ENCODE measurements at places on chromosomes 3 and 15.

GRCh38 chr3:110423276-110423675 is 648.3 kb upstream of the NECTIN3 start:
- DNase-seq: no peak

- DNase-seq: peak; percentile 88
Observed at GRCh38 chr3:194333212-194333980, 17.7 kb downstream of the CPN2 start.

DNA sequence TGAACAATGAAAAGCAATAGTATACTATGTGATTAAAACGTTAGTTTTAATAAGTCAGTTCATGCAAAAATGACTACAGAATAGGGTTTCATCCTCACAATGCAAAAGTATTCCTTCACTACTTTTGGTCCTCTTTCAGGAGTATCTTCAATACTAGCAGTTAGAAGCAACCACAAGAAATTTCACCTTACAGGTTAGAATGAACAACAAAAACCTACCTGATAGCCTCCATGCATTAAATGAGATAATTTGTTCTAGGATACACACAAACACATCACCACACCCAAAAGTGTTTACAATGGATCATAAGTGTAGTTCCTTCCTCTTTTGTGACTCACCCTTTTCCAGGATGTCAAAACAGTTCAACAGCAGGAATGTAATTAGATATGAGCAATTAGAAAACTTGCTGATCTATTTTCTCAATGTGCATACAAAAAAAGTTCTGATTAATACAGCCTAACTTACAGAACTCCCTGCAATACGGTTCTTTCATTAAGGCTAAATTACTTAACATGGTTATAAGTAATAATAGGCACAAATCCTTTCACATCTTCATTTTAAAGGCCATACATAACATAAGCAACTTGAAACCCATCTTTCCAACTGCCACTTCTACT is 21.6 kb downstream of the UACA start:
- no peak for DNase-seq

DNA sequence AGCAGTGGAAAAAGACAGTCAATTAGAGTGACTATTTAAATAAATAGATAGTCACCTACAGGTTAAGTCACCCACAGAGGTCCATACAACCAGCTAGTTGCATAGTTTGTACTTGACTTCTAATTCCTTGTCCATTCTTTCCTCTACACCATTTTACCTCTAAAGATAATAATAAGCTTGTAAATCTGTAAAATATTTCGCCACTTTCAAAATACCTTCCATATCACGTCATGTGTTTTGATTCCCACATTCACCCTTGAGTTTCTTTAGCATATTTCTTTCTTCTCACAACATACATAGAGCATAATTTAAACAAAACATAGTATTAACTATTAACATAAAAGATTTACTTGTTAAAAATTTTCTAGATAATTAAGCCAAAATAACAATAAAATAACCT is 689.6 kb downstream of the MECOM start:
- DNase-seq: no peak

GRCh38 chr3:158430968-158431367 is 140.0 kb upstream of the MLF1 start:
- DNase-seq: no peak

- no peak for DNase-seq
Observed at GRCh38 chr15:60138397-60138968, 134.4 kb downstream of the FOXB1 start.

- no peak for DNase-seq
Observed at GRCh38 chr3:23671851-23672589, 133.7 kb upstream of the UBE2E1 start.

DNA sequence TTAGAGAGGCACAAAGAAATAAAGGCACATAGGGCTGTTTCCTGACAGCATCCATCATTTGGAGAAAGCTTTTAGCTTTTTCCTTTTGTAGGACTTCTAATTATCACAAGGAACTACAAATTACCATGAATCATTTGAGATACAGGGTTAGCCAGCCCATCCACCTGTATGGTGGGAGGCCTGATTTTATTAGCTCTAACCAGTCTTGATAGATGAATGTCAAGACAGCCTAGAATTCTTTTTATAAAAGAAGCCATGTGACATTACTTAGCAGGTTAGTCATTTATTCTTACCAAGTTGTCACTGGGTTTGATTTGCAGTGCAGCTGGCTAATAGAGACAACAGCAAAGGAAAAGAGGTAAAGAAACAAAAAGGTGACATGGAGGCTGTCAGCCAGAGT is 618.1 kb downstream of the ZNF385D start:
- DNase-seq: no peak

- DNase-seq: no peak
Observed at GRCh38 chr3:12401208-12401607, 83.1 kb upstream of the TSEN2 start.

DNA sequence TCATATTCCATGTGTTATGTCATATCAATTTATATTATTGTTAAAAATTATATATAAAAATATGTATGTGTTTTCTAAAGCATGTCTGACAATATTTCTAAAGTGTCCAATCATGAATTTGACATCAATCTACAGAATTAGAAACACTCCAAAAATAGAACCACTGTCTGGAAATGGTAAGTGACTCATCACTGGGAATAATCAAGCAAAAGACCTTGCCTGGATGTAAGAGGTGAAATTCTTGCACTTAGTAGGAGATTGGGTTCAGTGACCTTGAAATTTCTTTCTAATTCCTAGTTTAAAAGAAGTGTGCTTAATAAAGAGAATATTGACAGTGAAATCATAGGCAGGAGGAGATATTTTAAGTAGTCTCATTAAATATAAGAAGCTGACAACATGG is 188.8 kb downstream of the ZNF385D start:
- DNase-seq: no peak

DNA sequence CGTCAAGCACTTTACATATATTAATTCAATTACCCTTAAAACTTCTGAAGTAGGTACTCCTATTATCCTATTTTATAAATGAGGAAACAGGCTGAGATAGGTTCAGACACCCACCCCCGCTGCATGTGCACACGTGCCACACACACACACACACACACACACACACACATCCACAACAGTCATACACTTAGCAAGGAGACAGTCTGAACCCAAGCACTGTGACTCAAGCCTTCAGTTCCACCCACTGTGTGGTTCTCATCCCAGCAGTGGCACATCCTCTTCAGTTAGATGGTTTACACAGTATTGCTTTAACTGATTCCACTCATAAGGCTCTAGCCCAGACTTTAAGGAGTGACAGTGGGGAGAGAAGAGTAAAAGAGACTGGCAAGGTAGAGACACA is 91.1 kb upstream of the FGF7 start:
- DNase-seq: no peak

GRCh38 chr3:112744825-112745566 is 101.7 kb downstream of the CD200R1L start:
- no peak for DNase-seq

- no peak for DNase-seq
Observed at GRCh38 chr3:165635791-165636683, 201.2 kb downstream of the BCHE start.

DNA sequence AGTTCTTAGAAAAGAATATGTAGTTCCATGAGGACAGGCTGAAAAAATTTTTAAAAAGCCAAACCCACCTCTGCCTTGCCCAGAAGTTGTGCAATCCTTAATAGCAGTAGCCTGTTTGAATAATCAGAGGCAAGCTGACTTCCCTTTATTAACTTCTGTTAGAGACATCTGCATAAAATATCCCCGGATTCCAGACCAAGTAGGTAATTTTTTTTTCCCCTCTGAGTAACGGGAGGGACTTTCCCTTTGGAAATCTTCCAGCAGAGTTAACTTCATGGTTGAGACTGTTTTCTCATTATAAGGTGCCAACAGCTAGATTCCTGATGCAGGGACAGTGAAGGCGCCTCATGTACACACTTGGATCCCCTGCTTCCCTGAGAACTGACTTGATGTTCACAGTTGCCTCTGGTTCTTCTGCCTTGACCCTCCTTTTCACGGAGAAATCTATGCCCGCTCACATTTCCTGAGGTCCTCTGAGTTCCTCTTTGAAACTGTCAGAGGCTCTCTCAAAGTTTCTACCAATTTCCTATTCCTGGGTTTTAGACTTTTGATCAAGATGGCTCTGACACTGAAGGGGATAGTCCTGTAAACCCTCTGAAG is 227.6 kb upstream of the BHLHE40 start:
- no peak for DNase-seq

DNA sequence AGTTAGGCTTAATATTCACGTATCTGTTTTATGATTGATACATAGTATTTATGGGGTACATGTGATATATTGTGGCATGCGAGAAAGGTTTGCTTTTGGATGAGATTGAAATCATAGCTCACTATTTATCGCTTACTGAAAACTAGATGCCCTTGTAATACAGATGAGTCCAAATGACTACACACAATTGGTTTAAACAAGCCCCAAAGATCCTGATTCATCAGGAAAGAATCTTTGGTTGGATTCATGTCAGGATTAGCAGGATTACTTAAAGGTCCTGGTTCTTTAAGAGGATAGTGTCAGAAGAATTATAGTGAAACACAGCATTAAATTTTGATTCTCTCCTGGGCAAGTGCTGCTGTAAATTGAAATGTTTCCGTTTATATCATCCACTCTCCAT is 18.6 kb upstream of the AADAC start:
- DNase-seq: no peak

- DNase-seq: no peak
Observed at GRCh38 chr3:108486941-108487340, 23.5 kb downstream of the MYH15 start.

DNA sequence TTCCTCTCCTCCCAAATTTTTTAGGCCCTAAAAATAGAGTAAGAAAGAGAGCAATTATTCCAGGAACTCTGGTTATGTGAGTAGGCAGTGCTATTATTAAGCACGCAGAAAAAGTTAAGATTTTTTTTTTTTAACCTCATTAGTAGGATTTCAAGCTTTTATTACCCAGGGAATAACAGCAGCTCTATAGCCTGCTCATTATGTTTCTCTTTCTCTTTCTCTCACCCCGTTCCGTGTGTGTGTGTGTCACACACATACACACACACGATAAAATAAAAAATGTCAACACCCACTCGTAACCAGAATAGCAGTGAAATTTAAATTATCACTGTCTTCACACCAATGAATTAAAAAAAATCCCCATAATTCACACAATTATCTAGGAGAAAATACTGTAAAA is 30.3 kb downstream of the GADL1 start:
- DNase-seq: no peak

GRCh38 chr3:14200841-14201240 is 22.2 kb downstream of the LSM3 start:
- no peak for DNase-seq

DNA sequence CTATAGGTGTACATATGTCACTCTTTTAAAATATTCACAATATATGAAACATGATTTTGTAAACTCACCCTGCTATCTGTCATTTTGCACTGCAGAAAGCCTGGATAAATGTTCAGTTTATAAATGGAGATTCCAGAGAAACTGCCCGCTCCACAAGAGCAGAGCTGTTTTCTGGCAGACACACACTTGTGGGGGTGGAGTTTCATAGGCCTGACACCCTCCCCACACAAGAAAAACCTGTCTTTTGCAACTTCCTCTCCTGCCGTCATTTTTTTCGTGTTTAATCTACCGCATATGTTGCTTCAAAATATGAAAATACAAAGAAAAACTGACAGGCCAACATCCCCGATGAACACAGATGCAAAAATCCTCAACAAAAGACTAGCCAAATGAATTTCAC is 479.0 kb downstream of the GABRG3 start:
- no peak for DNase-seq

DNA sequence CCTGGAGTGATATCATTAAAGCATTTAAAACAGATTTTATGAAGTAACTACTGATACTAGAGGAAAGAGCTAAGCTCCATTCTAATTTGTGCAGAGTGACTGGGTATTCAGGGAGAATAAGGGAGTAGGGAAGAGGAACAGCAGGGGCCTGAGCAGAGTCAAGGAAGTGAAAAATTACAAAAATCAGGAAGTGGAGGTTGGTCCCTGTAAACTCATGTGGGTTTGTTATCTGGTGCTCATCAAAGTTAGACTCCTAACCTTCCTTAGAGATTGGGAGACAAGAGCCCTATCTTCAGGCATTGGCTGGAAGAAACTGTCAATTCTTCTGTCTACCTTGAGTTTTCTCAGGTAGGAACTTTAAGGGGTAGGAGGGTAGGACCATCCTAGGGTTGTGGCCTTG is 82.5 kb downstream of the NEK11 start:
- no peak for DNase-seq

DNA sequence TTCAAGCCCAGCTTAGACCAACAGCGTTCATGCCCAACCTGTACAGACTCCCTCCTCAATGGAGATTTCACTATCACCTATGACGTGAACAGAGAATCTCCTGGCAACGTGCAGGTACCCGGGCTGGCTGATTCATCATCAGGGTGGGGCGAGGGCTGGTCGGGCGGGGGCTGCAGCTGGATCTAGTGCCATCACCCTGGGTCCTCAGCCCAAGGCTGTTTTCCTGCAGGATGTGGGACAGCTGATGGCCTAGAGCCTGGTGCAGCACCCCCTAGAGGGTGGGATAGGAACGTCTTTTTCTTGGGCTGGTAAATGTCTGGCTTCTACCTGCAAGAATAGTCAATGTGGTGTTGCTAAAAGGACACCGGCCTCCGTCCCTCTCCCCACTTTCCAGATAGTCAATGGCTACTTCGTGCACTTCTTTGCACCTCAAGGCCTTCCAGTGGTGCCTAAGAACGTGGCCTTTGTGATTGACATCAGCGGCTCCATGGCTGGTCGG is 4.4 kb downstream of the ITIH3 start:
- no peak for DNase-seq

- no peak for DNase-seq
Observed at GRCh38 chr3:30680789-30681648, 74.6 kb downstream of the TGFBR2 start.

DNA sequence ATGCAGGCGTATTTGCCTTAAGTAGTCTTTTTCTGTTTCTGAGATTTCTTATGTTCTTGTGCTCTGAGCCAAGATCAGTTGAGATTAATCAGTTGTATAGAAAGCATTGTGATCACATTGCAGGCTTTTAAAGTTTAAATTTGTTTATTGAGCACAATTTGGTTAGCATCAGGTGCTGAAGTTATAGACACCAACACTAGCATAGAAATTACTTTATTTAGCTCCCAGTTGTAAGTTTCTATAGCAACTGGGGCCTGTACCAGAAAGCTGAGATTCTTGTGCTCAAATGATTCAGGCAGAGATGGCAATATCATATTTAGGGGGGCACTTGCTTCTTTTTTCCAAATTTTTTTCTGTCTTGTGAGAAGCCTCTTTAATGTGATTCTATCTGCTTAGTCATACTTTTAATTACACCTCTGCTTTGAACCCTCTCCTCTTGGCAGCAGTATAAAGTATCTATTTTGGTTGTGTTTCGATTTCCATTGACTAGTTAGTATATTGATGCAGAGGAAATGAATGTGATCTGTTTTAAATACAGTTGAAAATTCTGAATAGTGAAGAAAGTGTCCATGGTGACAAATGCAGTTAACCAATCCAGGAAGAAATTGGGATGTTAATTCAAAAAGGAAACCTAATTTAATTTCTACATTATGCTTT is 241.7 kb upstream of the GBE1 start:
- DNase-seq: no peak
